ENCODE measurements at places on chromosomes 6 and 20.
A peak's percentile ranks its signal among the peaks of the same experiment; 100 is the strongest.

DNA sequence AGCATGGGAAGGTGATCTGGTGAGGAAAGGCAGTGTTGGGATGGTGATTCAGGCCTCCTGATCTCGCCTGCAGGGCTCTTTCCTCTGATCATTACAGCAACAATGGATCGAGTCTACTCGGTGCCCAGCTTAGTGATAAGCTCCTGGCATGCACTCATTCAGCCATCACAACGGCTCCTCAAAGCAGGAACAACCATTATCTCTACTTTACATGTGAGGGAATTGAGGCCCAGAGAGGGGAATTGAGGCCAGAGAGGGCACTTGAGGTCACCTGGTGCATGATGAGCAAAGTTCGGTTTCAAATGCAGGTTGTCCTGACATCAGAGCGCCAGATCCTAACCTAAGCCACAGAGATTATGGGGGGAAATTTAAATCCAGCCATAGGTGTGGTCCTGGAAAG lies 42.0 kb upstream of the BPIFA2 start:
- ATAC-seq, result no peak

GRCh38 chr20:62344782-62345181 lies 22.3 kb downstream of the LAMA5 start:
- no peak for ATAC-seq

DNA sequence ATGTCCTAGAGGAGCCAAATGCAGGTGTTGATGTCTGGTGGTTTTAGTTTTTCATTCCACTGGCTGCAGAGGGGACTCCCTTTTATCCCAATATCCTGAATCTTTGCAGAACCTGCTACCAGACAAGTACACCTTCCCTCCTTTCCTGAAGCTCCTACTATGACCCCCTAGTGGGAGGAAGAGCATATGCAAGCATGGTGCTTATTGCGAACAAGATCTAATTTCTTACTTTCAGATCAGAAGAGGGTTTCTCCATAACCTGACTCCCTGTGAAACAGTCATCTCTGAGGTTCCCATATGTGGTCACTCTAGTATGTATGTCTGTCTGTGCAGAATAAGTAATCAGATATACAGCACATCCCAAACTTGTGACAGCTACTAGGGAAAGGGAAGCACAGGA lies 277.2 kb downstream of the ARHGAP18 start:
- no peak for ATAC-seq

GRCh38 chr20:48804300-48804980 lies 23.4 kb downstream of the PREX1 start:
- ATAC-seq, result no peak

GRCh38 chr20:48295445-48295903 lies 510.2 kb upstream of the SULF2 start:
- ATAC-seq, result peak; percentile 85

DNA sequence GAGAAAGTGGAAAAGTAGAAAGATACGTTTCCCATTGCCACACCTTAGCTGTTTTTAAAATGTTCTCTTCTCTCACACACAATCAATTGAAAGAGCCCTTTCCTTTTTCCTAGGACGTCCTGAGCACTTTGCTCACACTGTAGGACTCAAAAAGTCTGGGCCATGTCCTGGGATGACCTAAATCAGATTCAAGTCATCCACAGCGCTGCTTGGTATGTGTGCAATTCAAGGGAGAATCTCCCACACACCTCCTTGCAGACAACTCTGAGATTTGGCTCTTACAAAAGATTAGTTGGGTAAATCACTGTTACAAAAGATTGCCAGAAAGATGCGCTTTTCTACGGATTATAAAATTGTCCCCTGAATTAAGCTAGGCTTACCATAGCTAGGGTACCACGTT lies 130.1 kb downstream of the RNASET2 start:
- no peak for ATAC-seq

- no peak for ATAC-seq
Measured at GRCh38 chr6:5809450-5809849, 197.3 kb downstream of the NRN1 start.

GRCh38 chr6:17086469-17086868 lies 15.4 kb upstream of the STMND1 start:
- ATAC-seq, result peak; percentile 60

- ATAC-seq, result no peak
Measured at GRCh38 chr6:62441182-62441581, 155.2 kb upstream of the KHDRBS2 start.

DNA sequence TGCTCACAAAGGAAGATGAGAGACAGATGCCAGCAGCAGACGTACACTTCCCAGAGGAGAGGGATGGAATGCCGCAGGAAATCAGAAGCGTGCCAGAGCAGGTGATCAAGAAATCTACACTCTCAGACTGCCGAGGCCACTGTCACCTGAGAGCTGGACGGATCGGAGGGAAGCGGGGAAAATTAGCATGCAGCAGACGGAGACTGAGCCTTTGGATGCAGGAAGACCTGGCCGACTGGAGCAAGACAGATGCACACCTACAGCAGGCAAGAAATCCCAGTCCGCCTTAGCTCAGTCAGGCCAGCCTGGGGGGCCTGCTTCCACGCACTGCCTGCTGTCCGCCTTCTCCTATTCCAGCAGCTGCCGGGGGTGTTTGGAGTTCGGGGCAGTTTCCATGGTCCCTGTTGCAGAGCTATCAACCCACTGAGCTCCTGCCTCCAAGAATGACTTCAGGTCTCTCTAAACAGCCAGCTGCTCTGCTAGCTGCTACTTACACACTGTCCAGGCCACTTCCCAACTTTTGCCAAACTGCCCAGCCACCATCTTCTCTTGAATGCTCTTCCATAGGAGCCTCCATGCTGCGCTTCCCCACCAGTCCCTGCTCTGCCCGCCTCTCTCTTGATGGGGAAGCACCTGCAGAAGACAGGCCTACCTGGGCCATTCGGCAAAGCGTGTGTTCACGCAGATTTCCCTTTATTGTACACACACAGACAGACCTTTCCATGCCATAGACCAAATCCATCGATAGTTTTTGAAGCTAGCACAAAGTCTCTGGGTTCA lies 368.5 kb downstream of the ZFAND3 start:
- no peak for ATAC-seq

GRCh38 chr6:42819803-42820511 lies 38.1 kb downstream of the BICRAL start:
- peak; percentile 69 for ATAC-seq

GRCh38 chr20:36110994-36111393 lies 43.5 kb upstream of the EPB41L1 start:
- ATAC-seq, result no peak

DNA sequence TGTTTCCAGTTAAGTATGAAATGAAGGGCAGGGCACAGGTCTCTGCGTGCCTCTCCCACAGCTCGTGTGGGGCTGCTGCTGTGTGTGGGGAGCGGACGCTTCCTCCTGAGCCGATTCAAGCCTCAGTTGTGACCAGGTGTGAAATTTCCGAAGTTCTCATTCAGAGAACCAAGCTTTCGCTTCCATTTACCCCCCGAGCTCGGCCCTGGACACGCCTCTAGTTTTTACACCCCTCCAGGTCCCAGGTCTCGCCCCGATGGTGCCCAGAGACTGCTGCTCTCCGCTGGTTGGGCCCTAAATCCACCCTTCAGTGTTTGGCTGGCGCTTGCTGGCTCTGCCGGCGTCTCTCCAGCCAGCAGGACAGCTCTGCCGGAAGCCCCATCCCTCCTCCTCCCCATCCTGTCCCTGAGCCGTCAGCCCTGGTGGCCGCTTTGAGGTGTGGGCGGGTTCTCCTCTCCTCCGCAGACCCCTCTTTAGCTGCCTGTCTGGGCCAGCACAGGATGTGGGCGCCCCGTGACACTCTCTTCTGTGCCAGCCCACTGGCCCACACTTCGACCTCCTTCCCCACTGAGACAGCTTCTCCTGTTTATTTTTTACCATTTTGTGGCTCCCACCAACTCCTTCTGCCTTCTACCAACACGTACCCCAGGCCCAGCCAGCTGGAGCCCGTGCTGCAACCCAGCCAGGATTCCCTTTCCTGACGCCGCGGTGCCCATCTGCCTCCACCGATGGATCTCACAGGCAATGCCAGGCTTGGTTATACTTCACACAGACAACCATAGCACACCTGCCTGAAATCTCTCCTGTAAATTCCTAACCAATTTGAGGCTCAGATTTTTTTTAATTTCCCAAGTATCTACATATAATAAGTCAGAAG lies 142.8 kb downstream of the DLL1 start:
- no peak for ATAC-seq

GRCh38 chr20:62741191-62741691 lies 32.6 kb downstream of the NTSR1 start:
- ATAC-seq, result no peak

DNA sequence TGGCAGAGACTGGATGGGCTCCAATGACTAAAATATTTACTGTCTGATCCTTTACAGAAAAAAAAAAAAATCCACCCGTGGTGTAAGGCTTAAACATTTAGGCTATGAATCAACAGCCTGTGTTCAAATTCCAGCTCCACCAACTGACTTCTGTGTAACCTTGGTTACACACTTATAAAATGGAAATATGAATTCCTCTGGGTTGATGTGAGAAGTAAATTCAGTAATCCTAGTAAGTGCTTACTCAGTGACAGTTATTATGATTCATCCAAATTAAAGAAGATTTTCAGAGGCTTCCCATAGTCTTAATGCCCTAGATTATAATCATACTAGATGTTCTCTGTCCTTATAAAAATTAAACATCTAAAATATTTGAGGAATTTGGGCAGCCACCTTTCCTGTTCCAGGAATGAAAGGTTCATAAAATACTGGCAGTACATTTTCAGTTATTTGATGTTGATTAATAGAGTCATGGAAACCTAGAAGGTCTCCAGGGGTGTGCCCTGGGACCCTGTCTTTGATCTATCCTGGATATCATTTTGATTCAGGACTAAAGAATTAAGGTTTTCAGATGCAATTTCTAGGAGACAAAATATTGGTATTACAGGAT lies 180.3 kb upstream of the ZNF217 start:
- ATAC-seq, result peak; percentile 91

GRCh38 chr6:41878961-41879405 lies 16.2 kb downstream of the USP49 start:
- ATAC-seq, result no peak

- no peak for ATAC-seq
Measured at GRCh38 chr6:107308677-107309076, 150.7 kb downstream of the PDSS2 start.

- no peak for ATAC-seq
Measured at GRCh38 chr20:33387177-33387576, 14.1 kb downstream of the CDK5RAP1 start.

DNA sequence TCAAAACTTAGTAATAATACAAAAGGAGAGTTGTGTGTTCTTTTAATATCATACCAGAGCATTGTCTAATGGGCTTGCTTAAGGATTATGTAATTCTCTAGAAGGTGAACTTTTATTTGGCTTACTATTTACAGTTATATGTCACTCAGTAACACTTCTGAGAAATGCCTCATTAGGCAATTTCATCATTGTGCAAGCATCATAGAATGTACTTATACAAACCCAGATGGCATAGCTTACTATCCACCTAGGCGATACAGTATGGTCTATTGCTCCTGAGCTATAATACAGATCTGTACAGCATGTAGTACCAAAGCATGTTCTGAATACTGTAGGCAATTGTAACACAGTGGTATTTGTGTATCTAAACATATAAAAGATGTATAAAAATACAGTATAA lies 340.1 kb downstream of the PHF3 start:
- ATAC-seq, result no peak

- peak; percentile 47 for ATAC-seq
Measured at GRCh38 chr6:36028877-36029324, 1.3 kb downstream of the MAPK14 start.

DNA sequence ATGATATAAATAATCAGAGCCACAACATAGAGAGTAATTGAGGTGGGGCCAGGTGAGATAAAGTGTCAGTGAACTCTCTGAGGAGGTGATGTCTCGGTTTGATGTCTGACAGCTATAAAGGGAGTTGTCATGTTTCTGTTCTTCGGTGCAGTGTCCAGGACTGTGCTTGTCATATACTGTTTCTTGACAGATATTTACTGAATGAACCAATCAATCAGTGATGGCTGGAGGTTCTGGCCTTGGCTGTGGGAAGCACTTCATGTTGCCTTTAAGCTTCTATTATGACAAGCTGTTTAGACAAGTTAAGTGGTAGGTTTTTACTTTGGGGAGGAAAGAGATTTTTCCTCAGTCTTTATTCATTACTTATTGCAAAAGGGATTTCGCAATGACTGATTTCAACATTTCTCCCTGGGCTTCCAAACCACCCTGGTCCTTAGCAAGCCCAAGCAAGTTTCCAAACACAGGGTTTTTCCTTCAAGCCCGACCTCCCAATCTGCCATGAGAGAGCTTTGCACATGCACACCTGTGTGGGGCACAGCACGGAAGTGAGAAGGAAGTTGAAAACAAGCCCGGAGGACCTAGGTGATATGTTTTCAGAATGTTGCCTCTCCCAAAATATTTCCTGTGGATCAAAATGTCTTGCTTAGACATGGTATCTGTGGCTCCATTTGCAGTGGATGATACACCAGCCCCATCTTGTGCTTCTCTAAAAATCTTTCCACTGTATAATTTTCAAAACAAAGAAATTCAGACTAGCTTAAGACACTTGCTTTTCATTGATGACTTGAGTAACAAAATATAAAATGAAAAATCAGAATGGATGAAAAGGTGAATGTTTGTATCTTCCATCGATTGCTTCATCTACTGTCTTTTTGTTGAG lies 567.3 kb upstream of the BTBD3 start:
- ATAC-seq, result peak; percentile 79

DNA sequence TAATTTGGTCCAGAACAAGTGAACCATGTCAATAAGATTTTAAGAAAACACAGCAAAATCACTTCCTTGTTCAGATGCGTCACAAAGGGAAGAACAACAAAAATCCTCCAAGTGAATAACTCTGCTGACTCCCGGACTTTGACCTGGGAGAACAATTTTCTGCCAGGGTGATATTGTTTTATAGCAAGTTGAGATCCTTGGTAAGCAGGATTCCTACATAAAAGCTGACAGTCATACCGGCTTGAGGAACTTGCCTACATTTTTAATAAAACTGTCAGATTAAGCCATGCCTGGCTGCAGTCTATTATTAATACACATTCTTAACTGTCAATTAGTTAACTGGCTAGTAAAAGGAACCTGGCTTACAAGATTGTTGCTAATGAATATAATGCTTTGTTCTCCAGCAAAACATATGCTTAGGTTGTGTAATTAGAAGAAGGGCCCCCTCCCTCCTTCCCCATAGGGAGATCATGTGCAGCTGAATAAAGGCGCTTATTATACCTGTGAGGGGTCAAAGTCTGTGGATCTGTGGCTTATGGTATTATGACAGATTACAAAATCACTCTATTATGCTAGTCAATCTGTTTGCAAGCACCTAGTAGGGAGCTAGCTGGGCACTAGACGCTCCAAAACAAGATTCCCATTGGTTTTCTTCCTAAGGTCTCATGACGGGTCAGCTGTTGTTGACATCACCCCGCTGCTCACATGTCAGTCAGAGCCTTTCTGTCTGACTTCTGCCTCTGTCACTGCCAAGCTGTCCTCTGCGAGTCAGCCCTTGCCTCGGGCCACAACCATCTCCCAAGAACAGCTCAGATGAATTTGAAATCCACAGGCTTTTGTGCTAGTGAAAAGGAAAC lies 44.6 kb upstream of the SEC63 start:
- no peak for ATAC-seq
